T-helper 2 cell treated with Interferon-gamma antibody and Interleukin-4, amounts not matched to agents 5 μg/mL and 100 μg/mL, for 36 hours (primary cell): ENCODE measurements at places on chromosomes 3 and 15.

DNA sequence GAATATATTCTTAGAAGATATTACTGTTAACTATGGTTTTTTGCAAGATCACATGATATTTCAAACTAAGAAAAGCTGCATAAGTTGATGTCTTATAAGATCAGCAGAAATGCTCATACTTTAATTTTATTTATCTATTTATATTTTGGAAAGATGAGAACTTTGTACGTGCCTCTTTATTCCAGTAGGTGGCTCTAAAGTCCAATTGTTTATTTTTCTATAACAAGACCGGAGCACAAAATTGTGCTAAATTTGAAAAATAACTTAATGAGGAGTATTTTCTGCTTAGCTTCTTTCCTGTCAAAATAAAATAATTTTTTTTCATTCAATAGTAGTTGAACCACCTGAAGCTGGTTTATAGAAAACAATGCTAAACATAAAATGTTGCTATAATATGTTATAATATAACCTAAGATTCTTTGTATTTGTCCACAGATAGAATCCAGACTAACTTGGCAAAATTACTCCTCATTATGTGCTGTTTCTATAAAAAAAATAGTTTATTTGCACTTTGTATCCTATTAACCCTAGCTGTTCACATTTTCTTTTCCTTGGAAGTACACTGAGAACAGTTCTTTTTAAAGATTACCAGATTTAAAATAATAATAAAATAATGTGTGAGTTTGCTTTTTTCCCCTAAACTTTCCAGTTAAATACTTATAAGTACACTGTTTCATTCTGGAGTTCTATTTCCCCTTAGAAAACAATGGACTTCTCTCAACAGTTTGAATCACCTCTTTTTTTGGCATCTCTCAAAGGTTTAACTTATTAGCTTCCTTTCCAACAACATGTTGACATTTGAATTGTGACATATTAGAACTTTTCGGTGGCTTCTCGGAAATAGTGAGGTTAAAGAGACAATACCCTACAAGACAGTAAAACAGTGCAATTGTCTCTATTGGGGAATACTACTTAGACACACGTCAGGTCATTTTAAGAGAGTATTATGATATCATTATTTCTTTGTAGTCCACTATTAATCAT, 530.0 kb downstream of the MECOM start:
- DNase-seq, result no peak

DNA sequence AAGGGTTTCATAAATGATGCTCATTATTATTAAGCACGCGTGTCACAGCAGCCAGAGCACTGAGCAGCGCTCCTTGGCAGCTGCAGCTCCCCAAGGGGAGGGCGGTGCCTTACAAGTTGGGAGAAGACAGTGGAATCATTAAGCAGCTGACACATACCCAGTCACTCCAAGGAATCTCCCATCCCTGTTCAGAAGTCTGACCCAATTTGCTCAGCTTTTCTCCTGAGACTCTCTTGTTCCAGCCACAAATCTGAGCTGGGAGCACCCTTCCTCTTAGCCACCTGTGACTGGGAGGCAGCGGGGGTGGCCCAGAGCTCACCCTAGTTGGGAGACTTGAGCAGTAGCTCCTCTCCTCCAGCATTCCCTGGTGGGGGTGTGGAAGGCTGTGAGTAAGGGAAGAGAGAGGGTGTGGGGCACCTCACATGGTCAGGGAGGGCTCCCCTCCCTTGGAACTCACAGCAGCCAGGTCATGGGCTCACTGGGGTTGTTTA, 64.3 kb downstream of the DUT start:
- no peak for DNase-seq

DNA sequence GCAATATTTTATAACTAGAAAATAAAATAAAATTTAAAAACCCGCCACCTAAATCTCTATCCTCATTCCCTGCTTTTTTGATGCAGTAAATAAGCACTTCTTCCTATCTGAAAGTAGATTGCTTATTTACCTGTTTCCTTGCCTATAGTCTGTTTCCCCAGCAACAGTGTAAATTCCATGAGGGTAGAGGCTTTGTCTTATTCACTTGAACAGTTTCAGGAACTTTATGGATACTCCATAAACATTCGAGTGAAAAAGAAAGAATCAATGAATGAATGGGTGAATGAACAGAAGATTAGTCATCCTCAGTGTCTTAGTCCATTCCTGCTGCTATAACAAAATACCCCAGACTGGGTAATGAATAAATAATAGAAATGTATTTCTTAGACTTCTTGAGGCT, 41.7 kb downstream of the SHC4 start:
- DNase-seq, result no peak

DNA sequence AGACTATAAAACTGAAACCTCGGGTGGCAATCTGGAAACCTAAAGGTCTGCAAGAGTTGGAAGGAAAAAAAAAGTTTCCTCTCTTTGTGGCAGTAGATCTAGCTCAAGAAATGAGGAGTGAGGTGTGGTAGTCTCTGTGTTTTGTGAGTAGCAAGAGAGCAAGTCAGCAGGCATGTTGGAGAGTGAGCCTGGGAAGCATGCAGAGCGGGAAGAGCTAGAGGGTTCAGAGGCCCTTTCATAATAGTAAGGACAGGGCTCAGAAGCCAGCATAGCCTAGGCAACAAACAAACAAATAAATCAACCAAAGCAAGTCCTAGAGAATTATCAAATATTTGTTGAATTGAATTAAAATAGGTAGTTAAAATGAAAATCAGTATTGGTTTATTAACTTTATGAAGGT, 189.7 kb upstream of the CBLB start:
- DNase-seq, result no peak

GRCh38 chr3:51657234-51657633, 13.8 kb upstream of the TEX264 start:
- DNase-seq, result no peak

GRCh38 chr3:112133626-112134334, 732 bp upstream of the GCSAM start:
- DNase-seq, result no peak

- DNase-seq, result no peak
These were observed 794.0 kb upstream of the CFAP20DC start for GRCh38 chr3:59843821-59844220.

DNA sequence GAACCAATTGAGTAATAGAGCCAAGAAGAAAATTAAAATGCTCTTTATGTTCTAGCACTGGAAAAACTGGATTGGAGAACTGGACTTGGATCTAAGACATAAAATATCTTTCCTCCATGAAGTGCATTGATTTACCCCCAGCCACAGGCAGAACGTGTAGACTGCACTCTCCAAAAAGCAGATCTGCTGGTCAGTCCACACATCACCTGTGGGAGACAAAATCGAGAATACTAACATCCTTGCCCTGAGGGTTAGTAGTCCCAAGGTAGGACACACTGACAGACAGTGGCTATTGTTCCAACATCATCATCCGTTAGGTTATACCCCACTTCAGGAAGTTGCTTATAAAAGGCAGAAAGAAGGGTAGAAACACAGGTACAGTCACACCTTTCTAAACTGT, 257.1 kb upstream of the STT3B start:
- DNase-seq, result no peak

- no peak for DNase-seq
These were observed 242.1 kb downstream of the THSD4 start for GRCh38 chr15:71357321-71357732.

DNA sequence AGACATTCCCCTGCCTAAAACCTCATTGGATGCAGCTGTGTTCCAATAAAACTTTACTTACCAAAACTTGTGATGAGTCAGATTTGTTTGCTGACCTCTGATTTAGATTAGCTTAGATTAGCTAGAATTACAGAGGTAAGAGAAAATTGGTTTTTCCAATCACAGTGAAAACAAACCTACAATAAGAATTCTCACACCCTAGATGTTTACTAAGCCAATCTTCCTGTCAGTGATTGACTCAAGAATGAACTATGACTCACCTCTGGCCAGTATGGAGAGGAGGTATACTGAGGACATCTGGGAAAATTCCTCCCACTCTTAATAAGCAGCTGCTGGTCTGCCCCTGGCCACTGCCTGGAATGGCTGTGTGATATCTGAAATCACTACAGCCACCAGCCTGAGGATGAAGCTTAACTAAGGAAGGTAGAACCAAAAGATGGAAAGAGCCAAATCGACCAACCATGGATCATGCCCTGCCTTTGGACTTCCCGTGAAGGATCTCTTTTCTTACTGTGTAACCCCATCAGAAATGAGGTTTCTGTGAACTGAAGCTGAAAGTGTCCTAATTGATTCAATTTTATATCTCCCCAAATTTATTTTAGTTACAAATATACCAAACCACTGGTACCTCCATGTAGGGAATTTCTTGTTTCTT, 19.0 kb upstream of the GHSR start:
- no peak for DNase-seq

DNA sequence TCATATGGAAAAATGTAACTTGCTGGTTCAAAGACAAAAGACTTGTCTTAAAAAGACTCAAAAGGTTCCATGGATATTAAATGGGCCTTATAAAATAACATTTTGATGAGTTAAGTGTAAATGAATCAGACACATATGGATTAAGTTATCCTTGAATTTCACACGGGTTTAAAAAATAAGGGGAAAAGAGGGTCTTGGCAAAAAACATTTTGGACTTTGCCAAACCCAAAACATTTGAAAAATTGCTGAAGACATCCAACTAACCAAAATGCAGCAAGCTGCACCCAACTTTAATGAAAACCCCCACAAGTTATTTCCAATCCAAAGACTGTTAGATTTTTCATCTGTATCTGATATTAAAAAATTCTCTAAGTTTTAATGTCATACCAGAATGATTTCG, 200.7 kb downstream of the MEIS2 start:
- DNase-seq, result no peak

- DNase-seq, result no peak
These were observed 58.8 kb downstream of the LSM3 start for GRCh38 chr3:14237457-14237856.

- no peak for DNase-seq
These were observed 70.1 kb downstream of the CD200 start for GRCh38 chr3:112403103-112403502.

DNA sequence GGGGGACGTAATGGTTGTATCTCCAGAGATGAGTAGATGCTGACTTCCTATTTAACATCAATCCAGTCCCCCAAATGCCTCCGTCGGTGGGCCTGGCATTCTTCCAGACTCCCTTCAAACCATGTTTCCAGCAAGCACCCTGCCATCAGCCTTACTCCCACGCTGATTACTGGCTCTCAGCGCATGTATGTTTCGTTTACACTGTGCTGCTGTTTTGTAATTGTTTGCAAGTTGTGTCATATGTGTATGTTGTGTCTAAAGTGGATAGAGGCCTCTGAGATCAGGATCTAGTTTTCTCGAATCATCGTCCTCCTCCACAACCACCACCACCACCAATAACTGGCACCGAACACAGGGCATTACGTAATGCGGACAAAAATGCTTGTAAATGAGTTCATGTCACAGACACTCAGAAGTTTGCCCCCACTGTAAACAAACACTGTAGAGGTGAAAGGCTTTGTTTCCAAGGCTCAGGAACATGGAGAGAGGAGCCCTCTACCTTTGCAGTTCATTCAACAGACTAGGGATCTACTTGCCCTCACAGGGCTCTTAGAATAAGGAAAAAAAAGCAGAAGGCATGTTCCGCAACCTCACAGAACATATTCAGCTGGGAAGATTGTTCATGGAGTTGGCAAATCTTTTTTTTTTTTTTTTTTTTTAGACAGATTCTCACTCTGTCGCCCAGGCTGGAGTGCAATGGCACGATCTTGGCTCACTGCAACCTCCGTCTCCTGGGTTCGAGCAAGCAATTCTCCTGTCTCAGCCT, 46.1 kb upstream of the SEMA4B start:
- no peak for DNase-seq

DNA sequence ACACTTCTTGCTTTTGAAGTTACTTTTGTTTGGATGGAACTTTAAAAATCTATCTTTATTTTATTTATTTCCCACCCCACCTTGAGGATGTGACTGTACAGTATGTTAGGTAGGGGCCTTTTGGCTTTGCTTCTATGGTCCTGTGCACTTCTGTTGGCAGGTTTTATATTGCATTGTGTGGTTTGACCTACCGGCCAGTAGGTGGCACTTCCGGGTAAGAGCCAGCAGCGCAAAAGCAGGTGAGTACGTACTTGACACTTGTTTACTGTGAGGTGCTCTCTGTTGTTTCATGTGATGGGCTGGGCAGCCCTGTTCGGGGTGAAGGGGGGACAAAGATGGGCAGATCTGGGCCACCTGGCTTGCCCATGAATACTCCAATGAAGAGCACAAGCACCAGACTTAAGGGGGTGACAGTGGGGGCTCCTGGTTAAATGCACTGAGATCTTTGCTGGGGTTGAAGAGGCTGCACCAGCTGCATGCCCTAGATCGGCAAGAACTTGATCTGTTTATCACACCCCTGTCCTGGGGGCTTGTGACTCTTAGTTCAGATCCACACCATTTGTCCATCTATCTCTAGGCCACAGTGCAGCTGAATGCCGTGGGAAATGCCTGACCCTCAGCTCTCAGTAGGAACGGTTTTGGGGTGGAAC, 131.6 kb downstream of the NLGN1 start:
- no peak for DNase-seq

DNA sequence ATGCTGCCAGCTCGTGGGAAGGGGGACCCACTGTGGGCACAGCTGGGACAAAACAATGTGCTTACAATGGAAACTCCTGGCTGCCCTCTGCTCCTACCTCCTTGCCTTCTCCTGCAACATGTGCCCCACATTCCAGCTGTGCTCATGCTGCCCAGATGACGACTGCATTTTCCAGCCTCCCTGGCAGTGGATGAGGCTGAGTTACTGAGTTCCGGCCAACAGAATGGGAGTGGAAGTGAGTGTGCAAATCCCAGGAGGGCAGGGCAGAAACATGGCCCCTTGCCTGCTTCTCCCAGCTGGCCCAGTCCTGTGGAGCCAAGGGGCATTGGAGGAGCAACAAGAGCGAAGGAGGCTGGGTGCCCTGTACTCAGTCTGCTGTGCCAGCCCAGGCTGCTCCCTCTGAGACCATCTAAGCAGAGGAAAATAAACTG, 17.1 kb downstream of the KLF15 start:
- DNase-seq, result no peak

DNA sequence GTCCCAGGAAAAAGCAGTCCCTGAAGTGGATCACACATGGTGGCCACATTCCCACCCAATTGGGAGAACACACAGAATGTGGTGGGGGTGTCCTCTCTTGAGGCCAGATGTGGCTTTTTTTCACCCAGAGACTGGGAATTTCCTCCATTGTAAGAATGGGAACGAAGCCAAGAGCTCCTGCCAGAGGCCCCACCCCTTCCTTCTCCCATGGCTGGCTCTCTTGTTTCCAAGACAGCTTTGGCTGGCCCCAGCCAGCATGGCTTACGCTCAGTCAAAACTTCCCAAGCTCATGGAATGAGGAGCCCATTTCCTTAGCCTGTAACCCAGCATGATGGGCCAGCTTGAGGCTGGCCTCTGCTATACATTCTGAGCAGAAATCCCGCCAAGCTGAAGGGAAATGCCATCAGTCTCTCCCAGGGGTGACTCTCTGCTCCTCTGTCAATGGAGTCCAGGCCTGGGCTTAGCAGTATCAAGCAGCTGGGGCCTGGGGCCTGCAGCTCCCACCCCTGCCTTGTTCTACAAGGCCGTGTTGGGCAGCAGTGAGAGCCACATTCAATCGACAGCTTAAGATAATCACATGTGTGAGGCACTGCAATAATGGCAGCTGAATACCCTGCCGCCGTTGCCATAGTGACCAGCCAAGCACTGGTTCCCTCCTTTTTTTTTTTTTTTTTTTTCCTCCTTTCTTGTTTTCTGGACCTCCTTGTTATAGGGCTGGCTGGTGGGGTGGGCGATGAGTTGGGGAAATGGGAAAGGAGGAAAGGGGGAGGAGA, 142.4 kb downstream of the EPHB1 start:
- DNase-seq, result no peak
